Naive thymus-derived CD4-positive, alpha-beta T cell (primary cell): ENCODE measurements at places on chromosomes 7 and 10.
A peak's percentile ranks its signal among the peaks of the same experiment; 100 is the strongest.

DNA sequence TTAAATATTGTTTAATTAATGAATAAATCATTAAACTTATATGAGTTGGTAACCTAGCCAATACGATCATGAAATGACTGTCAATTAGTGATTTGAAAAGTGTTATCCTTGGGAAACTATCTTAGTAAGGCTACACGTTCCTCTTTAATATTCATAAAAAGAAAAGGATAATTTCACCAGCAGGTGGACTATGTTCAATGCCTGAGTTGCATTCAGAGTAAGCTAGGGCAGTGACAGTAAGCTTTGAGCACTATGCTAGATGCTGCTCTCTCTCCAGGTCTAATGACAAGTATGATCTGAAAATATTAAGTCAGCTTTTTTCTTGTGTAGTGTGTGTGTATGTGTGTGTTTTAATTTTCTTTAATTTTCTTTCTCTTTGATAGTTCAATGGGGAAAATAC, 486.3 kb upstream of the PCDH15 start:
- DNase-seq, result no peak

GRCh38 chr10:93220296-93221170, 146.8 kb downstream of the CYP26A1 start:
- no peak for DNase-seq

- DNase-seq, result no peak
Measured at GRCh38 chr7:155336812-155337602, 39.3 kb downstream of the INSIG1 start.

DNA sequence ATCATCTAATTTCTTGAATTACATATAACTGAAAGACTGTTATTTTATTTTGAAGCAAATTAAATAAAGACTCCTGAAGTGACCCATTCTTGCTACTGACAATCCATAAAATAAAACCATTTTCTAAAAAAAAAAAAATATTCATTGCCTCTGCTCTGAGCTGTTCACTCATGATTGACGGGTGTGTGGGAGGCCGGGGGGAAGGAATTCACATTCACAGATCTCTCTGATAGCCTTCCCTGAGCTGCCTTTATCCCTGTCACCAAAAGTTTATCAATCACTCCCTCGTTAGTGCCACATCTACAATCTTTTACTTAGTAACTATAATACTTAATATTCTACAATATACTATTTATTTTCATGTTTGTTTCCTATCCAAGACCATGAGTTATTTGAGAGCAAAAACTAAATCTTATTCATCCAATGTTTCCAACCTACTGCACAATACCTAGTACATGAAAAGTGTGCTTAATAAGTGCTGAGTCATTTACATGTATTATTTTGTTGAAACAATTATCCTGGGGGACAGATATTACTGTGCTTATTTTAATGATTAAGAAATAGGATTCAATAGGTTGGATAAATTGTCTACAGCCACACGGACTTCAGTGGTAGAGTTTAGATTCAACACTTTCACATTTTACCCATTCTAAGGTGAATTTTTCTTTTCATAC, 618.7 kb downstream of the PHTF2 start:
- no peak for DNase-seq

DNA sequence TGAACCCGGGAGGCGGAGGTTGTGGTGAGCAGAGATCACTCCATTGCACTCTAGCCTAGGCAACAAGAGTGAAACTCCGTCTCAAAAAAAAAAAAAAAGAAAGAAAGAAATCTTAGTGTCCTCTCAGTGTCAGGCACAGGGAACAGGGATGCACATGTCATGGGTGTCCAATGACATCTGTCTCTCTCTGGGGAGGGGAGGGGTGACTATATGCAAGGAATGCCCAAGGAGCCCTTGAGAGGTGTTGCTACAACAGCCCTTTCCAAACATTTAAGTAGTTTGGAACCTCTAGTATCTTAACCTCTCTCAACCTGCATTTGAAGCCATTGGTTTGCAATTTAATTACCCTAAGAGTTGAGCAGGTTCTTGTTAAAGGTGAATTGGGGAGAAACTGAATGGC, 28.9 kb downstream of the PDLIM1 start:
- DNase-seq, result no peak

- DNase-seq, result peak; percentile 83
Measured at GRCh38 chr7:100130608-100131453, 4.1 kb downstream of the MBLAC1 start.

- no peak for DNase-seq
Measured at GRCh38 chr7:69596723-69597277, 1.5 kb upstream of the AUTS2 start.

- no peak for DNase-seq
Measured at GRCh38 chr7:105454921-105455320, 66.2 kb upstream of the SRPK2 start.

GRCh38 chr10:78852466-78853240, 216.1 kb upstream of the ZMIZ1 start:
- DNase-seq, result peak; percentile 8

DNA sequence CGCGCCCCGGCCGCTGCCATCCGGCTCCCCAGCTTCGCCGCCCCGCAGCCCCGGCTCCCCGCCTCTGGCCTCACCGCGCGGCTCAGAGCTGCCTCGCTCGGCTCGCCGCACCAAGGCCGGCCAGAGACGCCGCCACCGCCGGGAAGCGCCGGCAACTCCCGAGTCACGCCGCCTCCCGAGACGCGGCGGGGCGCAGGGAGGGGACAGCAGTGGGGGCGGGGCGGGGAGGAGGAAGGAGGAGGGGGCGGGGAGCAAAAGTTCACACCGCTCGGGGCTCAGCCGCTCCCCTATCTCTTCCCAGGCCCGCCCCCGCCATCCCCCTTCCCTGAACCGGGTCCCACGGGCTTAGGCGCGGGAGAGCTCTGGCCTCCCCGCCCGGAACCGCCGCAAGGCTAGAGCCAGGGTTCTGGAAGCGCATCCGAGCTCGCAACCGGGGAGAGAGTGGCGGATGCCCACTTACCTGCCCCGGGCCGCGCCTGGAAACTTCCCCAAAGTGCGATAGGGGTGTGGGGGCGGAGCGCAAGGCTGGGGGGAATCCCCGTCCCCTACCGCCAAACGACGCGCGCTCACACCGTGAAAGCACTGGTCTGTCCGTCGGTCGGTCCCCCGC, 1.0 kb downstream of the CHST15 start:
- no peak for DNase-seq

GRCh38 chr7:2282185-2282751, 32.0 kb downstream of the SNX8 start:
- DNase-seq, result no peak

DNA sequence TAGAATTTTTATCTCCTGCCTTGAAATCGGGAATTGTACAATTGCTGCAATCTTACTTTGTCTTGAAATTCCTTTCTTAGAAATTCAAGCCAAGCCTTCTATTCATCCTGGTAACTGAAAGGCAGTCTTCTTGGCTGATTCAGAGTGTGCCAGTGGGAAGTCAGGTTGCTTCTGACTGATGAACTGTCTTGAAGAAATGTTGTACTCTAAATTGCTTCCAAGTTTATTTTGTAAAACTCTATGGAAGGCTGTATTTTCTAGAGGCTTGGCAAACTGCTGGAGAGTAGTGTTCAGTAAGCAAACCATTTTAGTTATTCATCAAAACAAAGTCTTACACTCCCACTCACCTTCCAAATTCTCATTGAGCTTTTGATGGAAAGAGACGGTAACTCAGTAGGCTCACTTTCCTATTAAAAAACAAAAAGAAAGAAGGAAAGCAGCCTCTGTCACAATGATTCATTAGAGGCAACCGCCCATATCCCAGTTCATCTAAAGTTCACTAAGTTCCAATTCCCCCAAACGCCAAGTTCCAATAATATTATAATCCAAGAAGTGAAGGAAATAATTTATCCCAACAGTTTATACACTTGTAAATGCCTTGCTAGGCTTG, 187.9 kb upstream of the MALRD1 start:
- DNase-seq, result no peak

DNA sequence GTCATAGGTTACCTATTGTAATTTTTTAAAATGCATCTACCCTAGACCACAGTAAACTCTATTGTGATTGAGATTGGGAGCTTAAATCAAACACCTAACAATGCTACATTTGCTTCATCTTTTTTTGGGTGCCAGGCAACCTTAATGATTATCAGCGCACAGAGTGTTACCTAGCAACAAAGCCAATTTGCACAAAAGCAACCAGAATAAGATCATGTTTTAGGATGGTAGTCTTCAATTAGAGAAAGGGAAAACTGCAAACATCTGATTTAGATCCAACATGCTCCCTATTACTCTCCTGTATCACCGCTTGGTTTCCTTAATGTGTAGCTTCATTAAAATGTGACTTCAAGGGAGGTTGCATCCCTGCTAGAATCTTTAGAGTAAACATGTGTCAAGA, 226.9 kb downstream of the ABCA13 start:
- DNase-seq, result no peak

- no peak for DNase-seq
Measured at GRCh38 chr10:44102726-44103255, 282.1 kb downstream of the CXCL12 start.

DNA sequence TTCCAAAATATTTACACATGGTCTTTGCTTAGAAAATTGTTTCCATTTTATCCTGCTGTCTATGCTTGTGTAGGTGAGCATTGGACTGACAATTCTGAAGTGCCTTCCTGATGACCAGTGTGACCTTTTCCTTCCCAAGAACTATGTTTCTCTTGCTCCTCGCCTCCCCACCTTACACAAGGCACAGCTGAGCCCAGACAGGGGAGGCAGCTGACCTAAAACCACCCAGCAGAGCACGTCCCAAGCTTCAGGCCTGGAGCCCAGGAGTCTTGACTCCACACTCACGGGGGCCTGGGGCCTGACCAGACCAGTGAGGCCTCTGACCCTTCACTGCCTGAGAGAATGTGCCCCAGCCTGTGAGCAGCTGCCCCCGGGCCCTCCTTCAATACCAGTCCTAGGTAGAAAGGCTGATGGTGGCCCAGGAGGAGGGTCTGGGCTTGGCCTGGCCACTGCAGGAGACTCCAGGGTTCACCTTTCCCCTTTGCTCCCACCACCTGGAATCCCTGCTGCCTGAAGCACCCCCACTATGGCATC, 7.0 kb downstream of the CALML5 start:
- DNase-seq, result no peak

DNA sequence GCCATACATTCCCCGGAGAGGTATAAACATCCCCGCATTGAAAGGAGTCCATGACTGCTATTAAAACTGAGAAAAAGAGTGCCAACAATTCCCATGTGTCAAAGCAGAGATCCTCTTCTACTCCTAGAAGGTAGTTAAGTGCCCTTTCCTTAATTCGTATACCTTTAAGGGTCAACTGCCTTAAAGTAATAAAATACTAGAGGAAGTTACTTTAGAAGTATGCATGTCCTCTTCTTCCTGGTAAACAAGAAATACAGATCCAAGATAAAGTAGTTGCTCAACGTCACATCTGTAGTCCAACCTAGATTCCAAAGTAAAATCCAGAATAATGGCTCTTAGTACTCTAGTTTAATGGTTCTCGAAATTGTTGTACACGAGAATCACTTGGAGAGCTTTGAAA, 1.5 kb upstream of the TSPAN12 start:
- DNase-seq, result no peak

DNA sequence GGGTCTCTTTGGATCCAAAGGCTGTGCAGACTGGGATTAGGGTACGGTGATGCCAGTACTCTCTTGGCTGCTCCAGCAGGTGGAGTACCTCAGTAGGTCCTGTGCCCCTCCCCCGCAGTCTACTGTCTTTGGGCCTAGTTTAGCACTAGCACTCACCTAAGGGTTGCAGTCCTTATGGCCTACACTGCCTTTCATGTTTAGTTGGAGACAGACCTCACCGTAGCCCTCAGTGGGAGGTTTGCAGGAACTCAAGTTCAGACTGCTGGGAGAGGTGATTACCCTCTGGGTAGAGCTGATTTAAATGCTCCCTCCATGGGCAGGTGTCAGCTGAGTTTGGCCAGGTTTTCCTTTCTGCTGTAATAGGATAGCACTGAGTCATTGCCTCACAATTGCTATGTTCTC, 210.8 kb upstream of the TMEM196 start:
- DNase-seq, result no peak

DNA sequence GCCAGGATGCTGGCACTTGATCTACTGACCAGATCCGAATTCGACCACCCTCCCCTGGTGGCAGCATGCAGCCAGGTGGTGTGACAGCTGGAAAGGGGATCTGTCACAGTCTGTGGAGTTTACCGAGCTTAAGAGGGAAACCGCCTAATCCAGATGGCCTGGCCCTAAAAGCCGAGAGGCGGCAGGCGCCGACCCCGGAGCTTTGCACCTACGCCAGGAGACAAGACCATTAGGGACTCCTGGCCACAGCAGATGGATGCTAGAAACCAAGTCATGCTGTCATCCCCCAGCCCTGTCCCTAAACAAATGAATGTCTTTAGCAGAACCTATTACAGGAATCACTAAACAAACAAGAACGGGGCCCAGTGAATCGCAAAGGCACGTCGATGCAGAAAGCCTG, 27.7 kb downstream of the RCC1L start:
- DNase-seq, result no peak

- no peak for DNase-seq
Measured at GRCh38 chr10:77526868-77527617, 110.6 kb downstream of the KCNMA1 start.

- DNase-seq, result no peak
Measured at GRCh38 chr10:72736176-72736827, 44.4 kb downstream of the MCU start.

- no peak for DNase-seq
Measured at GRCh38 chr10:36886303-36886891, 239.0 kb upstream of the ANKRD30A start.

- DNase-seq, result no peak
Measured at GRCh38 chr7:64581926-64582894, 19.3 kb upstream of the ZNF680 start.

DNA sequence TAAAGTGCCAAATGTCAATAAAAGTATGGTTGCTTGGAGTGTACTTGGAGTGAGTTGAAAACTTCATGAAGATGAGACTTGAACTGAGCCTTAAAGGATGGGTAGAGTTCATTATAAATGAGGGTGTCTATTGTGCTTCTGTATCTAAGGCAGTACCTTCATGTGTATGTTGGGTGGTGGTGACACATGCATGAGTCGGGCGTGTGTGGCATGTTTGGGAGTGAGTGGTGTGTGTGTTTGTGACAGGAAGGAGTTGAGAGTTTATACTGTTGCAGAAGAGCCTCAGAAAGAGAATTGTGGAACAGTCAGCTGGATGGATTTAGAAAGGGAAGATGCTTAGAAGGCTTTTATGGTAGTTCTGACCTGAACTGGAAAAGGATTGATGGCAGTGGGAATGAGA, 6.0 kb upstream of the ZRANB1 start:
- DNase-seq, result no peak

DNA sequence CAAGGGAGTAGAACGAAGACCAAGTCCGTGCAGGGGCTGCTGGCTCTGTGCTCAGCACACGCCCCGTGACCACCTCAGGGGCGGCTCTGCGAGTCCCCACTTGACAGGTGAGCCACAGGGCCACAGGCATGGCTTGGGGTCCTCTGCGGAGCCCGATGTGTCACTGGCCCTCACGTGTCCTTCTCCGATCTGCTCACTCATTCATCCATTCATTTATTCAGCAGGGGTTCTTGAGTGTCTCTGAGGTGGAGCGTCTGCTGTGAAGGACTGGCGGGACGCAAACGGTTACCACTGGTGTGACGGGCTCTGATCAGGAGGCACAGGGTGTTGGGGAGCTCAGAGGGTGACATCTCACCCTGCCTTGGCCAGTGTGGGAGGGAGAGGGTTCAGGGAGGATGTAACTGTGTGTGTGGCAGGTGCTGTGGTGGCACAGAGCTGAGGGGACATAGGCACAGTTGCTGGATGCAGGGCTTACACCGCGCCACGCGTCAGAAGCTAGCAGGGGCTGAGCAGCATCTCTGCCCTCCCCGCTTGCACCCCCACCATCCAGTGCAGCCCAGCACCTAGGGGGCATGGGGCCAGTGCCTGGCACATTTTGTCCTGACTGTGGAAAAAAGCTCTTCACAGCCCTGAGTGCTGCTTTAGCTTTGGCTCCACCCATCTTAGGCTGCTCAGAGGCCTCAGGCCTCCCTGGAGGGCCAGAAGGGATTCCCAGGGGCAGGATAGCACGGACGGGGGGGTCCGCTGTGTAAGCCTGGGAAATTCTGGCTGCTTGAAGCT, 116.8 kb downstream of the LHPP start:
- DNase-seq, result no peak
